Fibroblast of skin of abdomen (primary cell): ENCODE measurements at places on chromosomes 2 and 18.

DNA sequence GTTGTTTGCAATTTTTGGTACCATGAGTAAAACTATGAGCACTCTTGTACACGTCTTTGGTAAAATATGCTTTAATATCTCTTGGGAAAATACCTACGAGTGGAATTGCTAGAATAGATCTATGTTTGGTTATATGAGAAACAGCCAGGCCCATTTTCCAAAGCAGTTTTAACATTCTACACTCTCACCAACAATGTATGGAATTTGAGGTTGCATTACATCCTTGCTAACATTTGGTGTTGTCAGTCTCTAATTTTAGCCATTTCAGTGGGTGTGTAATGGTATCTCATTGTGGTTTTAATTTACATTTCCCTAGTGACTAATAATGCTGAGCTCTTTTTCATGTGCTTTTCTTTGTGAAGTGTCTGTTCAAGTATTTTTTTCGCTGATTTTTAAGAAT, 118.9 kb upstream of the TCF4 start:
- DNase-seq: peak; percentile 92

- peak; percentile 39 for DNase-seq
Measured at GRCh38 chr2:235064976-235065375, 113.2 kb downstream of the SH3BP4 start.

DNA sequence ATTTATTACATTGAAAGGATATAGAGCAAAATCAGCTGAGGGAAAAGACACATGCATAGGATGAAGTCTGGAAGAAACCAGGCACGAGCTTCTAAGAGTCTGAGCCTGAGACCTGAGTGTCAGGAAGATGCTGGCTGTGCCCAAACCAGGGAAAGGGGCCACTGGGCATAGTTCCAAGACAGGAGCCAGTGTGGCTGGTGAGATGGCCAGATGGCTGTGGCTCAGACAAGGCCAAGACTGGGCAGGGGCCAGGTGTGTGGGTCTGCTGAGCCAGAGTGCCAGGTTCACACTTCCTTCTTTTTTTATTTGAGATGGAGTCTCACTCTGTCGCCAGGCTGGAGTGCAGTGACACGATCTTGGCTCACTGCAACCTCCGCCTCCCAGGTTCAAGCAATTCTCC, 95.5 kb upstream of the ATG16L1 start:
- DNase-seq: no peak

DNA sequence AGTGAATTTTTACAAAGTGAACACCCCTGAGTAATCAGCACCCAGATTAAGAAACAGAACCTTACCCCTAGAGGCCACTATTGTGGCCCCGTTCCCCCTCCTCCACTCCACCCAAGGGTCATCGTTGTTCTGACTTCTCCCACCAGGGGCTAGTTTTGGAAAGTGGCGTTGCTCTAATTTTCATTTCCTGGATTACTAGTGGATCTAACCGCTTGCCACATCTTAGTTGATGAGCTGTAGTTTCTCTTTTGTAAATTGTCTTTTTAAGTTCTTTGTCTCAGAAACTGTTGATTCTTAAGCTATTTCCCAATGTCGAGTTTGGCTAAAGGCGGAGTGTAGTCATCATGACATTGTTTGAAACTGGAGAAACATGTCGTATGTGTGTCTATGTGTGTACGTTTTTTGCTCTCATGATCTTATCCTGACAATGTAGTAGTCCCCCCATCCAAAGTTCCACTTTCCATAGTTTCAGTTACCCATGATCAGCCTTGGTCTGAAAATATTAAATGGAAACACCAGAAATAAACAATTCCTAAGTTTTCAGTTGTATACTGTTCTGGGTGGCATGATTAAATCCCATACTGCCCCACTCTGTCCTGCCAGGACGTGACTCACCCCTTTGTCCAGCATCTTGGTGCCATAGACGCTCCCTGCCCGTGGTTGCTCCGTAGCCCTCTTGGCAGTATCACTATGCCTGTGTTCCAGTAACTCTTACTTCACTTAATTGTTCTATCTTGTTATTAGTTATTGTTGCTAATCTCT, 71.0 kb upstream of the SP3 start:
- no peak for DNase-seq

DNA sequence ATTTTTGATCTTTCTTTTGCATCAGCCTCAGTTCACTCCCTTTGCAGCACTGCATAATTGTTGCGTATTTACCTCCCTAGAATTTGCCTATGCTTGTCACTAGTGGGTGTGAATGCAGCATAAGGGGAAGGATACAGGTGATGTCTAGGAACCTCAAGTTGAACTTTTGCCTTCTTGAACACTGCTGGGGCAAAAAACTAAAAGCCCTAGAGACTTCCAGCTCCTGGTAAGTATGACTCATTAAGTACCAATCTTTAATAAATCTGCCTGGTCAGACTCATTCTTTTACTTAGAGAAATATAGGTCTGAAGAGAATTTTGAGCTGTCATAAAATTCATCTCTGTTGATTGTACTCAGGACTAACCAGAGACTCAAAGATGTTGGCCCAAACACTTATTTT, 547.3 kb upstream of the FANCL start:
- peak; percentile 23 for DNase-seq

- DNase-seq: peak; percentile 29
Measured at GRCh38 chr18:72458271-72458670, 85.9 kb downstream of the CBLN2 start.

DNA sequence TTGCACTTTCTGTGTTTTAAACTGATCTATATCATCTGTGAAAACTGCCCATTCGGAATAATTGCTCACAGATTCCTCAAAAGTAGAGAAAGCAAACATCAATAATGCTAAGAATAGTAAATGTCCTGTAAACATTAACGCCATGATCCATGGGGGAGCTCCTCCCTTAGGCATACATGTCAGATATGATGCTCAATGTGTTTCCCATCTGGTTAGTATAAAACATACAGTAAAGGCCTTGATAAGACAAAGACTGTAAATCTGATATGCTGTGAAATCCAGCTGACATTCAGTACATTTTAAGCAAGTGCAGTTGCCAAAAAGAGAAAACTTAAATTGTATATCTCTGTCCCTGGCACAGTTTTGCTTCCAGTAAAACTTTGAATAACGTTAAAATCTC, 2.1 kb downstream of the DSEL start:
- DNase-seq: no peak

DNA sequence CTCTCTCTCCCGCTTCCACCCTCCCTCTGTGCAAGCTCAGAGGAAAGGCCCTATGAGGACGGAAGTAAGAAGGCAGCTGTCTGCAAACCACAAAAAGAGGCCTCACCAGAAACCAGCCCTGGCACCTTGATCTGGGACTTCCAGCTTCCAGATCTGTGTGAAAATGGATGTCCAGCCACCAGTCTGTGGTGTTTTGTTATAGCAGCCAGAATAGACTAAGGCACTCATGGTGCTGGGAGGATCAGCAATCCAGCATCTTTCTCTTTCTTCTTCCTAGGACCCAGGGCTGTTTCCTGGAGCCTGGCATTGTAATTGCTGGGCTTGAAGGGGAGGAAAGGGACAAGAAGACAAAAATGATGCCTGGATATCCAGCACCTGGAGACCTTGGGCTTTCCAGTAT, 122.5 kb downstream of the SOCS6 start:
- DNase-seq: no peak

- DNase-seq: no peak
Measured at GRCh38 chr2:5370158-5370557, 322.0 kb upstream of the SOX11 start.

DNA sequence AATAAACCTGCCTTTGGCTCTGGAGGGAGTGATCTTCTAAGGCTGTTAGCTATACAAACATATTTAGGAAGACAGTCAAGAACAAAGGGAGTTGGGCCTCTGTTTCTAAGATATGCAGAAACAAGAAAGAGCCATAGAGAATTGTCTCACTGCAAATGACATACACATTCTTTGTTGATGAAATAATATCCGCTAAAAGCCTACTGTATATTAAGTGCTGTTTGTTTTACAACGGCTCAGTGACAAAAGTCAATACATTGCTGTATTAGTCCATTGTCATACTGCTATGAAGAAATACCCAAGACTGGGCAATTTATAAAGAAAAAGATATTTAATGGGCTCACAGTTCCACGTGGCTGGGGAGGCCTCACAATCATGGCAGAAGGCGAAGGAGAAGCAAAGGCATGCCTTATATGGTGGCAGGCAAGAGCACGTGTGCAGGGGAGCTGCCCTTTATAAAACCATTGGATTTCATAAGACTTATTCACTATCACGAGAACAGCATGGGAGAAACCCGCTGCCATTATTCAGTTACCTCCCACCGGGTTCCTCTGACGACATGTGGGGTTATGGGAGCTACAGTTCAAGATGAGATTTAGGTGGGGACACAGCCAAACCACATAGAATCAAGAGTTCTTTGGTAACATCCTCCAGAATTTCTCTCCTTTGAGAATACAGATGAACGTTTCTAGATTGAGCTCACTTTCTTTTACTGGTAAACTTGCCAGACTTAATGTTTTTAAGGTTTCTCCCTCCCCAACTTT, 157.8 kb downstream of the PIK3C3 start:
- DNase-seq: peak; percentile 28

GRCh38 chr2:238158509-238159070, at the start of gene ERFE:
ERFE (plus strand) TSS chr2:238158970; CDS start chr2:238159008, 38 bp downstream.
- DNase-seq: peak; percentile 50

DNA sequence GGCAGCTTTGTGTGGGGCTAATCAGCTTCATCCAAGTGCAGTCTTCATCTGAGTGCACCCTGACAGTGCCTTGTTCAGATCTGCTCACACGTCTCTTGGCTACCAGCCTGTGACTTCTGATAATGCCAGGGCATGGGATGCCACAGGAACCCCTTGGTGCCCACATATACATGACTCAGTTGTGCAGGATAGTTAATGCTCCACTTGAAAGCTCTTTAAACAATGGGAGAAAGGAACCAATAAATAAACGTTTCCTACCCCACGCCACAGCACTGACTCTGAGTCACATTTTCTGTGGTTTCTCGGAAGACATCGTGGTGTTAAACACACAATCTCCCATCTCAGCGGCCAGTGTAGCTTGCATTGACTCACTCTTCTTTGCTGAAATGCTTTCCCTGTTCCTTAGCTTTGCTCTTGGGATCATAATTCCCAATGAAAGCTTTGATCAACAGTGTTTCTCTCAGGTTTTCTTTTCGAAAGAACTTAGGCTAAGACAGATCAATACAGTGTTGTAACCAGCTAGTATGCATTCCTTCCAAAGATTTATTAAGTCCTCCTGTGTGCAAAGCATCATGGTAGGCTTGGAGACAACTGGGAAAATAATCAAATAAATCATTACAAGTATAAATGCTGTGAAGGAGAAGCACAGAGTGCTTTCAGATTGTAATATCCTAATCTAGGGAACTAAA, 142.0 kb downstream of the COPS8 start:
- peak; percentile 94 for DNase-seq

- DNase-seq: peak; percentile 88
Measured at GRCh38 chr18:63788447-63789096, 13.4 kb downstream of the SERPINB7 start.

GRCh38 chr2:144015655-144016245, 504.2 kb downstream of the ZEB2 start:
- peak; percentile 94 for DNase-seq

DNA sequence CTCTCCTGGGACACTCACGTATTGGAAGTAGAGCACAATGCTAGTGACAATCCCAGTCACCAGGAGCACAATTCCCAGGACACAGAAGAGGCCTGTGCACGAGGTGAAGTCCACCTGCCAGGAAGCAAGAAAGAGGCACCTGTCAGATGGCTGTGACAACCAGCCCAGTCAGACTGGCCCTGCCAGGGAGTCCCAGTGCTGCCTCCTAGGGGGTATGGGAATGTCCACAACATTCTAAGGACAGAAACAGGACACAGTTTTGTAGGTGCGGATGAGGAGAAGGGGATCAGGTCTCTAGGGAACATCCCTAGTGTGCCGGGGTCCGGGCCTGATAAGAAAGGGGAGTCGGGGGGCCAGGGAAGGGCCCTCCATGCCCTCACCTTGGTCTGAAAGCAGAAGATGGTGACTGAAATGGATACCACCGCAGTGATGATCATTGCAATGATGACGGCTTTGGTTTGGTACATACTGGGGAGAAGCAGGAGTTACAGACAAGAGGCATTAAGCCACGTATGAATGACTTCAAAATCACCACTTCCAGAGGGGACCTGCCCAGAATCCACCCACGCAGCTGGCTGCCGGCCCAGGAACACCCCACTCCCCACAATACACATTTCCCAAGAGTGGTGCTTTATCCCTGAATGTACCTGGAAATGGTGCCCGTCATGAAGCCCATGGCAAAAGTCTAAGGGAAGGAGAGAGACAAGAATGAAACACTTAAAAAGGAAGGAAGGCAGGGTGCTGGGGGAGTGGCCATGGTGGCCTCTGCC, 6.9 kb downstream of the PNKD start:
- no peak for DNase-seq

GRCh38 chr2:232611559-232612218, 21.7 kb upstream of the EFHD1 start:
- peak; percentile 43 for DNase-seq

DNA sequence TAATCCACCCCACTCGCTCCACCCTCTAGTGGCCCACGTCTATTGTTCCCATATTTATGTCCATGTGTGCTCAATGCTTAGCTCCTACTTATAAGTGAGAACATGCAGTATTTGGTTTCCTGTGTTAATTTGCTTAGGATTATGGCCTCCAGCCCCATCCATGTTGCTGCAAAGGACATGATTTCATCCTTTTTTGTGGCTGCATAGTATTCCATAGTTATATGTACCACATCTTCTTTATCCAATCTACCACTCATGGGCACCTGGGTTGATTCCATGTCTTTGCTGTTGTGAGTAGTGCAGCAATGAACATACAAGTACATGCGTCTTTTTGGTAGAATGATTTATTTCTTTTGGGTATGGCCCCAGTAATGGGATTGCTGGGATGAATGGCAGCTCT, 319.9 kb downstream of the DYSF start:
- DNase-seq: no peak

GRCh38 chr2:112644155-112644932, 1.4 kb upstream of the SLC20A1 start:
- DNase-seq: no peak

- no peak for DNase-seq
Measured at GRCh38 chr2:239337877-239338484, 62.8 kb downstream of the HDAC4 start.

DNA sequence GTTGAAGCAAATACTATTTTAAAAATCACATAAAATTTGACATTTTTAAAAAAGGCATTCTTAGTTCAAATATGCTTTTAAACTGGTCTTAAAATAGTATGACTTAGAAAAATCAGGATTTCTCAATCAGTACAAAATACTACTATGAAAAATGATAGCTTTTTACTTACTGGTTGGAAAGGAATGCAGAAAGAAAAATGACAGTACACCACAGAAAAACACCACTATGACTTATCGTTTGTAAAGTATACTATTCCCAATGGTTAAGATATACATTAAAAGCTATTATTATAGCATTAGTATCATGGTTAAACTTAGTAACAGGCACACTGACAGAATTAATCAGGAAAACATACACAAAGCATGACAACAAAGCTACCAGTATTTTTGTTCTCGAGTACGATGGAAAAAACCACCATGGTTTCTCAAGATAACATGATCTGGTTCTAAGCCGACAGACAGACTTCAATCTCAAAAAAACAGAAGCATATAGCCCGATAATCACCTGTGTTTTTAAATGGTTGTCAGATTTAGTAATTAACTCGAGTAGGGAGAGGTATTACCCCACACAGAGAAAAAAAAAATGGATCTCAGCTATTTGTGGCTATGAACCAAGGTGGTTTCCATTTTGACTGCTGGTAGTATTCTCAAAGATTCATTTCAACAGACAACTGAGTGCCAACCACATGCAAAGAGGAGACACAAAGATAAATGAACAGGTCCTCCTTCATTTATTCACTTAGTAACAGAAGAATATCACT, 39.1 kb downstream of the CUL3 start:
- peak; percentile 58 for DNase-seq

- DNase-seq: no peak
Measured at GRCh38 chr18:59303006-59303405, 15.4 kb downstream of the CPLX4 start.

- no peak for DNase-seq
Measured at GRCh38 chr2:240134956-240135520, 1.1 kb downstream of the COPS9 start.
